GF-D8 (cell line): ENCODE measurements at places on chromosomes 5 and 9.

DNA sequence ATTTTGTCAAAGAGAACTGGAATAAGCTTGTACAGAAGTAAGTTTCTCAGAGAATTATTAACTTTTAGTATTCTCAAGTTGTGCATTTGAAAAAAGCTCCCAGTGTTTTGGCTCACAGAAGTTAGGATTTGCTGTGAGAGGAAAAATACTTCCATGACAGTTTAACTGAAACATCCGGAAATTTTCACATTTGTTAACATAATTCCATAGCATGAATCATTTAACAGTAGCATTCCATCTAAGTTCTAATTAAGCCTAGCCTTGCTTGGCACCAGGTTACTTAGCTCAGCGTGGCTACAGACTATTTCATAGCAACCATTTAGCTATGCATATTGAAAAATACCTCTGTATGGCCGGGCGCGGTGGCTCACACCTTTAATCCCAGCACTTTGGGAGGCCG lies 90.8 kb downstream of the LNPEP start:
- DNase-seq, result no peak

DNA sequence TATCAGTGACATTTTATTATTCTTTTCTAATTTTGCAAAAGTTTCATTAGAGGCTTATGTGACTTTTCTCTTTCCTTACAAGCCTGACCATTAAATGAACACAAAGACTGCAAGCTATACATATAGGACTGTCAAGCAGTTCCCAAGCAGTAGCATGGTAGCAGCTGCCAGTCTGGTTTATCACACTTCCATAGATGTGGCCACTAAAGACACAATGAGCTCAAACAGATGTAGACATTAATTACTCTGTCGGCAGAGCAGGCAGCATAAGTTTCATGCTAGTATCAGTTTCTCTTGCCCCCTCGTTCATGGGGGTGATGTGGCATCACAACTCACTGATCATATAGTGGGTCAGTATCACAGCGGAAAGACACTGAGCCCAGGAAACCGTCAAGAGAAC lies 89.5 kb downstream of the CDH10 start:
- no peak for DNase-seq

- DNase-seq, result no peak
Measured at GRCh38 chr9:112421771-112422222, 41.9 kb downstream of the HSDL2 start.

DNA sequence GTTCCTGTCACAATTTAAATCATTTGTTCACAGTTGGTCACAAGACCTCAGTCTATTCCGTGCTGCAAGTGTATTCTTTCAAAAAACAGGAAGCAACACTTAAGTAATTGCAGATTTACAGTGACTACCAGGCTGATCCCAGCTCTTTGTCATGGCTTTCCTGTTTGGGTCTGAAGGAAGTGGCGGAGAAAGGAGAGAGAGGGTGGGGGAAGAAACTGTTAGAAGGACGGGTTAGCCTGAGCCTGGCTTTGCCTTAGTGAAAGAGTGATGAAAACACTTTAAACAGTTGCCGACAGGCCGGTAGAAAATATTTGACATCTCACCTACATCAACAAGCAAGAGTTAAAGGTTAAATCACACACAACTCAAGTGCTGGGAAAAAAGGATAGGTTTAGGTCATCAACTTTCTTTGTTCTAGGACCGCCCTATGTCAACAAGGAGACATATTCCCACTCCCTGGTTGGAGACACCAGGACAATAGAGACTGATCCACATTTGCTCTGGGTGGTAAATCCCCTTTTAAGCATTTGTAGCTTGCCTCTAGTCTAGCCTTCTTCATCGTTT lies 102.2 kb upstream of the DAB2 start:
- DNase-seq, result peak; percentile 18

GRCh38 chr5:148898413-148899075 lies 72.1 kb downstream of the ADRB2 start:
- no peak for DNase-seq

GRCh38 chr9:106324053-106324585 lies 538.8 kb upstream of the ZNF462 start:
- DNase-seq, result no peak
